ENCODE measurements at places on chromosomes 12 and 14.

DNA sequence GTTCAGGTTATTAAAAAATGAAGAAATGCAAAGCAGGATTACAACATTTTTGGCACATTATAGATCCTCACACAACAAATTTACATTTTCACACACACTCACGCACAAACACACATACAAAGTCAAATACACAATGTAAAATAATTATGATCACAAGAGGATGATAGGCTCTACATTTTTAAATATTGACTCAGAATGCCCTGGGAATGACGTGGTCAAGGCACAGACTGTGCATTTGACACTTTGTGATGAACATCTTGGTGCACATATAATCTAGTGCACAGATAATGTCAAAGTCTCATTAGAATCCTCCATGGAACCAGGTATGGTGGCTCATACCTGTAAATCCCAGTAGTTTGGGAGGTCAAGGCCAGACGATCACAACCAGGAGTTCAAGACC is 49.4 kb downstream of the DPF3 start:
- no peak for DNase-seq

- no peak for DNase-seq
Observed at GRCh38 chr12:131989021-131989420, 39.3 kb downstream of the EP400 start.

DNA sequence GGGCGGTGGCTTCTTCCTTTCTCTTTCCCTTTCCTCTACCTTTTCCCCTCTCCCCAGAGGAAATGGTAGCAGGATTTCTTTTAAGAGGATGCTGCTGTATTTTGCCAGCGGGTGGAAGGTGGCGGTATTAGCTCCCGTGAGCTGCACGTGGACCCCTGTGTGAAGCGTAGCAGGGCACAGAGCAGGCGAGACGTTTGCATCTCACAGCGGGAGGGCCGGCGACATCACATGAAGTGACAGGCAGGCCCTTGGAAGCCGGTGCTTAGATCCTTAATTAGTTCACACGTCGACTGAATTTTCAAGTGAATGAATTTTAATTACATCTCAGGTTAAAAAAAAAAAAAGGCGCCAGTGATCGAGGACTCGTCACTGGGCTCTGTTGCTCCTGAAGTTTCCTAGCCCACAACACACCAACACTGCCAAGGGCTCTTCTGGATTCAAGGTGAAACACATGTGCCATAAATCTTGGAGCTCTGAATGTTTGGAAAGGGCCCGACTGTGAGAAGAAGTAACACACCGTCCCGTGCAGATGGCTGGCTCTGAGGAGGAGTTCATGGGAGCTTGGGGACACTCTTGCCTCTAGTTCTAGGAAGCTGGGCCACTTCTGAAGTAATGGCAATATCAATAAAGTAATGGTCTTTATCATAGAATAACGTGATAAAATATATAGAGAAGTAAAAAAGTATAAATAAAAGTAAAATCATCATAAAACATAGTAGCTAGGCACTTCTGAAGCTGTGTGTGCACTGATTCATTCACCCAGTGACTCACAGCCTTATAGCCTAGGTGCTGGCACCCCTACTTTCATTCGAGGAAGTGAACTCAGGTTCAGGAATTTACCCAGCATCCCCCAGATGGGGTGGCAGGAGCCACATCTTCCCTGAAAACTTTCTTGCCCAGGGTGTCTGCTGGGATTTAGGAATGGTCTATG is 75.3 kb downstream of the AACS start:
- no peak for DNase-seq

DNA sequence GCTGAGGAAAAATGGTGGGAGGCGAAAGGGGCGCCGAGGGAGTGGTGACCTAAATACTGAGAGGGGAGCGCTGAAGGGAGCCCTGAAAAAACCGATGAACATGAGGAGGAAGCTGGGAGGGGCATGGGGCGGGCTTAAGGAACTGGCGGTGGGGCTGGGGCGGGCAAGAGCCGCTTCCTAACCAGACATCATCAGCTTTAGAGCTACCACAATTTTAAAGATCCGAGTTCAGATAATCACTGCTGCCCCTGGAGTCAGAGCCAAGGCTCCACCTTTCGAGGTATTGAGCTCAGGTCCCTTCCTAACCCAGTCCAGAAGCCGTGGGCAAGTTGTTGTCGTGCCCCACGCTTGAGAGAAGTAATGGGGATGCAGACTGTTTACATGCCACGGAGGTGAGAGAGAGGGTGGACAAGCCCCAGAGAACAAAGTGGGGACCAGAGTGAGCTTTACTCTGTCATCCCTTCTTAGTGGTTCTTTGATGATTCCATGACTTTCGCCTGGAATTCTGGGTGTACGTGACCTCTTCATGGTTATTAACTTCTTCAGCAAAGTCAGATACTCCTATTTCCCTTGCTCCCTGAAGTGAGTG is 393 bp downstream of the ORMDL2 start:
- no peak for DNase-seq

DNA sequence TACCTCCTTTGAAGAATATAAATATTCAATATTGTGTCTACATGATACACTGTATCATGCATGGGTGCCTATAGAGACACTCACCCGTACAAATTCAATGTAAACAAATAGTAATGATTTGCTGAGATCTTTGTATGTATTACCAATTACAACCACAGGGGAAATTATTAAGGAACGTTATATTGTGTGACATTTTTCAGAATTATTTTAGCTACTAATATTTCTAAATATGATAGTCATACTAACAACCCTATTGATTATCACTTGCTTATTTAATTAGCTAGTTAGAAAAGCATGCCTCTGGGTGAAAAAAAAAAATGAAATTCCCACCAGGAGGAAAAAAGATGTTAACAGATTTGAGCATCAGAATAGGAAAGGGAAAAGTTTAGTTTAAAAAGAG is 2.1 kb downstream of the SOX5 start:
- DNase-seq = no peak

GRCh38 chr14:59032826-59033225 is 155.6 kb upstream of the DAAM1 start:
- no peak for DNase-seq

- DNase-seq = no peak
Observed at GRCh38 chr14:93035917-93036651, 79.6 kb downstream of the ITPK1 start.

GRCh38 chr12:3973973-3974644 is 100.9 kb upstream of the PARP11 start:
- DNase-seq = no peak

DNA sequence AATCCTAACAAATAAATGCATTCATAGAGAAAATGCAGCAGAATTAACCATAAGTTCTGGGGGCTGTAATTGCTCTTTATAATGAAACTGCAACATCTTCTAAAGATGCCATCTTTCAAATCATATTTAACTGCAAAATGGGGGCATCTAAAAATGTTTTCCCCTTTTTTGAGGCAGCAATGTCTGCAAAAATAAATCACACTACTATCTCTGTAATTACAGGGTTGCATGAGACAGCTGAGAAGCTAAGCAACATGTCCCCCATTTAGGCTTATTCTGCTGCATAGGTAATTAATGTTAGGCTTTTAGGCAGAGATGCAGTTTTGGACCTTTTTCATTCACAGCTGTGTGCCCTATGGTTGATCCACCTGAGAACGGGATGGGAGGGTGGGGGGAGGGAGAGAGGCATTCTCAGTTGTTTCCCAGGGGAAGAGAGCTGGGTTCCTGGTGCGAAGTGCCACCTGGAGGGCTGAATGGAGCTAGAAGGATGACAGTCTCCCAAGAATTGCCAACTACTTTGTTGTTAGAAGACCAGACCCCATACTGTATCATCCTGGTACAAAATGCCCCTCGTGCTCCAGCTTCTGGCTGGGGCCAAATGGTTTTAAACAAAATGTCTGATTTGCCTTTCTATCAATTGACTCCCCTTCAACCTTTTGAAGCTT is 154.2 kb downstream of the APAF1 start:
- DNase-seq = no peak

DNA sequence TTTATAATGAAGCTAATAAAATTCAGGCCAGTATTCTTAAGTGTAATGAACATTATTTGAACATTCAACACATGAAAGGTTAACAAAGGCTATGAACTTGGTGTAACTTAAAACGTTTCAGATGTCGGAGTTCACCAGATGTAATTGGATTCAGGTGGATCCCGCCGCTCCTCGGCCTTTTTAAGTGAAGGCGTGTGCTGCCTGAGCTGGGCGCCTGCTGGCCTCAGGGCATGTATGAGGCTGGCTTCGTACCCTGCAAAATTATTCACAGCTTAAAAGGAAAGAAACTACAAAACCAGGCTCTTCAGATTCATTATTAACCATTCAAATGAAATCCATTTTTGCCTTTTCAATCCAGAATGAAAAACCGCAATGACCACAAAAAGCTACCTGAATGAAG is 69.9 kb downstream of the WIF1 start:
- no peak for DNase-seq

DNA sequence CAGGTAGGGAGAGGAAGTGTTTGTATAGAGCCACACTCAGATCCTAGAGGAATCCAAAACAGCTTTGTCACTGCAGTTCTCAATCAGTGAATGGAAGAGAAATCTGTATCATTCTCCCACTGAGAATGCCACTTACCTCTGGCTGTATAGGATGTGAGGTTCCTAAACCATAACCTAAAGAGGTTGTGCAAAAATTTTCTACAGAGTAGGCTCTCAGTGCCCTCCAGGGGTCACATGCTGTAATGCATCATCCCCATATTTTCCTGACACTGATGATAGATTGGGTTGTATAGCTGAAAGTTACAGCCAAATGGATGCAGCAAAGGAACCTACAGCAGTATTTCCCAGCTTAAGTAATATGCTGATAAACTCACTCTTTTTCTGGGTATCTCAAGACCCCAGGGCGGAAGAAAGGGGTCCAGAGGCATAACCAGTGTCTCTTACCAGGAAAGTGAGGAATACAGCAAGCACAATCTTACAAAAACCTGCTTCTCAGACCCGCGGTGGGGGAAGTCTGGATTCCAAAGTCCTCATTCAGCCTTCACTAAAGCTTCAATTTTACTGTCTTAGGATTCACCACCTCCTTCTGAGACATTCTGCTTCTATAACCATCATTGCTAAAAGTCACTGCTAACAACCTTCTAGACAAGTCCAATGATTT is 3.8 kb downstream of the BCDIN3D start:
- DNase-seq = no peak

- DNase-seq = no peak
Observed at GRCh38 chr14:53493320-53493719, 340.2 kb upstream of the DDHD1 start.

- DNase-seq = no peak
Observed at GRCh38 chr12:127189992-127190391, 1077.0 kb upstream of the TMEM132C start.

GRCh38 chr12:16030744-16031143 is 119.6 kb downstream of the DERA start:
- no peak for DNase-seq

GRCh38 chr12:252636-253035 is 10.0 kb downstream of the SLC6A13 start:
- DNase-seq = peak; percentile 81

DNA sequence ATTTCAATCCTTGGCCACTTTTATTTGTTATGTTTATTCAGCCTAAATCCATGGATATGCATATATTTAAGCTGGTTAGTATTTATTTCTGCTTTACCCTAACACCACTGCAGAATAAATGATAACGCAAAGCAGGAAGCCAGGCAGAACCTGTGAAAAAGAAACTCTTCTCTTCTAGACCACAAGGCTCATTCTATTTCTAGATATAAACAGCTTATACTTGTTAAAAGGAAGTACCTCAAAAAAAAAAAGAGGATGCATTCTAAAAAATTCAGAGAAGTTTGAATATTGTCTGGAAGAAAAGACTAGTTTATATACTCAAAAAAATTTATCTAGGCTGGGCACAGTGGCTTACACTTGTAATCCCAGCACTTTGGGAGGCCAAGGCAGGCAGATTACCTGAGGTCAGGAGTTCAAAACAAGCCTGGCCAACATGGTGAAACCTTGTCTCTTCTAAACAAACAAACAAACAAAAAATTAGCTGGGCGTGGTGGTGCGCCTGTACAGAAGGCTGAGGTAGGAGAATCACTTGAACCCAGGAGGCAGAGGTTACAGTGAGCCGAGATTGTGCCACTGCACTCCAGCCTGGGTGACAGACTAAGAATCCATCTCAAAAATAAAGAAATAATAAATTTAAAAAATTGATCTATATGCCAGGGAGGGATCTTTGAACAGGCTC is 55.8 kb downstream of the GALNT4 start:
- DNase-seq = no peak

- DNase-seq = no peak
Observed at GRCh38 chr12:58202933-58203718, 261.8 kb downstream of the ATP23 start.

GRCh38 chr12:55925870-55926737 is 1.6 kb downstream of the PYM1 start:
- no peak for DNase-seq

GRCh38 chr14:94306047-94306978 is 13.2 kb upstream of the SERPINA10 start:
- DNase-seq = peak; percentile 79

GRCh38 chr14:74671789-74672188 is 41.1 kb downstream of the AREL1 start:
- no peak for DNase-seq

GRCh38 chr14:26595926-26596542 is 1.8 kb downstream of the NOVA1 start:
- no peak for DNase-seq

DNA sequence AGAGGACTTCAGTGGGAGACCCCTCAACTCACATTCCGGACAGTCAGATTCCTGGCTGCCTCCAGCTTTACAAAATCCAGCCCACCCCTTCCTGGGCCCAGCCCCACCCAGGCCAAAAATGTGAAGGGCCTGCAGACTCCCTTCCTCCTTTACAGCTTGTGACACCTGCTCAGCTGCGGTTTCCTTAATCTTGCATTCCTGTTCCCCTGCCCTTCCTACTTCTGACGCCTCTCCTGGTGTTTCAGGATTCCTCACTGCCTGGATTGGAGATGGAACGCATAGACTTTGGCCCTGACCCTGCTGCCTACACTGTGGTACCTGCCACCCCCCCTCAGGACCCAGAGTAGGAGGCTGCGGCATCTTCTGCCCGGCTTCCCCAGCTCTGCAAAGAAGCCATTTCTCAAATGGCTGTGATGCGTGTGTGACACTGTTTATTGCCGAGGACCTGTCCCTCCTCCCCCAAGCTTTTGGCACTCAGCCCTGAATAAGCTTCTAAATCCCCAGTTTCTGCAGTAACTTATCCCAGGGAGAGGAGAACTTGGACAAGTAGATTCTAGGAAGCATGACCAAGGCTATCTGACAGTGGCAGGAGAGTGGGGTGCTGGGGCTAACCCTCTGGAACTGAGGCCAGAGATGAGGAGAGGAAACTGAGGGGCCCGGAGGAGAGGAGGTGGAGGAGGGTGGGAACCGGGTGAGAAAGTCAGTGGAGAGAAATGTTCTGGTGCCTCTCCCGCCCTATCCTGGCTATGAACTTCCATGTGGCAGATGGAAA is 24.9 kb upstream of the BCDIN3D start:
- DNase-seq = no peak

DNA sequence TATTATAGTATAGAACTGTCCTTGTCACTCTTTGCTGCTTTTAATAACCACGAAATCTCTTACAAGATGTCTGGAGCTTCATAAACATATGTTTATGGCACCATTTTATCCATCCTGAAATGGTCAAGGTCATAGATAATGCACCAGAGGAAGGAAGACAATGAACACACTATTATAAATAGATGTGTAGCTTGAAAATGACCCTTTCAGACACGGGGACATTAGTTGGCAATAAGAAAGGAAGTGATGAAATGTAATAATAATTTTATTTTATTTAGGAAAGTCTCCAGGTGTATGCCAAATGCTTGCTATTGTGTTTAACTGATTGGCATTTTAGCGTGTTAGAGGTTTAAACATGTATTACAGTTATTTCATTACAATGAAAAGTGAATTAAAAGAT is 36.8 kb upstream of the SLC38A2 start:
- no peak for DNase-seq

All from esophagus muscularis mucosa (tissue), 4 donors.